ENCODE measurements at places on chromosomes 4 and X.

DNA sequence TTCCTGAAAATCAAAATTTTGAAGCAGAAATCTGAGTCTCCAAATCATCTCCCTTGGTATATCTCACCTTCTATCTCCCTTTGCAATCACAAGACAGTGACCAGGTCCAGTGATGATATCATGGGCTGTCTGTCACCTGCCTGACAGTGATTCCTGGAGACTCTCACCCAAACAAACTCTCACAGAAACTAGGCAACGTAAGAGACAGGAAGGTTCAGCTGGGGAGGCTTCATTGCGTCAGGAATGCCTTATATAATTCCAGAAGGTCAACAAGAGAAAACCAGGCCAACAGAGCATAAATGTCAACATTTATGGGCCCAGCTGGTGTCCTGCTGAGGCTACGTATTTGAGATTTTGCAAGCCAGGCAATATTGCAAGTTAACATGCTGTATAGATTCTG lies 412.7 kb downstream of the KCNIP4 start:
- no peak for DNase-seq

GRCh38 chr4:136112116-136112515 lies 1420.2 kb downstream of the PCDH18 start:
- DNase-seq, result no peak

GRCh38 chrX:10009741-10010140 lies 42.6 kb downstream of the CLDN34 start:
- DNase-seq, result no peak

DNA sequence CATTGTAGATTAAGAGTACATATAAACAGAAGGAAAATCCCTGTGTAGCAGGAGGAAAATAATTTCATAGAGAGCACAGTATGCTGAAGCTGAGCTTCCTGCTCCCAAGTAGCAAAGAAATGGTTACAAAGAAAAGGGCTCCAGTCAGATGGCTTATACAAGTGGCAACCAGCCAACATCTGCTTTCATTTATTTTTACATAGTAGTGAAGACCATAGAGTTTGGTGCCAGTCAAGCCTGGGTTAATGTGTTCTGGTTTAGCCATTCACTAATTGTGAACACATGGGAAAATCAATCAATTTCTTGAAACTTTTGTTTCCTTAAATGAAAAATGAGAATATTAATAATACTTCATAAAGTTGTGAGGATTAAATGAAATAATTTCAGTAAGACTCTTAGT lies 111.3 kb upstream of the ELOVL6 start:
- no peak for DNase-seq

GRCh38 chr4:171929907-171930306 lies 116.7 kb downstream of the GALNTL6 start:
- no peak for DNase-seq

DNA sequence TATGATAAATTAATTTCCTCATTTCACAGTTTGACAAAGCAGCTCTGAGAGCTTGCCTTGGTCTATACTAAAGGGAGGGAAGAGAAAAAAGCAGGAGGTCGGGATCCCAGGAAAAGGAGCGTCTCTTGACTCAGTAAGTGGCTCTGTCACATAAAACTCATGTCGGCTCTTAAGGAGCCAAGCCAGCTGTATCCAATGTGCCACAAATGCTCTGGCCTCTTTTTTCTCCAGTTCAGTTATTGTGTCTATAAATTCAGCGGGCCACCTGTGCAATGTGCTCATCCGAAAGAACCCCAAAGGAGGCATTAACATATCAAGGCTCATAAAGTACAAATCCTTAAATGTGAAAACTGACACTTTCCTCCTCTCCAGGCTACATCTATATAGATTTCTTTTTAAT lies 337.7 kb upstream of the FAM241A start:
- DNase-seq, result no peak

- DNase-seq, result no peak
Measured at GRCh38 chr4:66028668-66029067, 358.4 kb upstream of the EPHA5 start.

DNA sequence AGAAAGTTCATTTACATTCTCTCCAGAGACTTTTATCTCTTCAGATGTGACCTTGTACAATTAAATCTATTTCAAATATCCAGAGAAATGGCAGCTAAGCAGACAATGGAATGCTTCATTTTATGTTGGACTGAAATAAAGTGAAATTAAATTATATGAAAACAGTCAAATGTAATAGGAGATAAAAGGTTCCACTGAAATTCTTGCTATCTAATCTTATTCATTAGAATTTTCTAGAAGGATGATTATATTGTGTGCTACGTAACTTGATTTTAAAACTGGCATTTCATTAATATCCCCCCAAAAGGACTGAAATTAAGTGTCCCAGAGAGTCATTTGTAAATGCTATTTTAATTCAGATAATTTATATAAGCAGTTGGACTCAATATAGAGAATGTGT lies 646.9 kb upstream of the GALNT7 start:
- DNase-seq, result no peak

DNA sequence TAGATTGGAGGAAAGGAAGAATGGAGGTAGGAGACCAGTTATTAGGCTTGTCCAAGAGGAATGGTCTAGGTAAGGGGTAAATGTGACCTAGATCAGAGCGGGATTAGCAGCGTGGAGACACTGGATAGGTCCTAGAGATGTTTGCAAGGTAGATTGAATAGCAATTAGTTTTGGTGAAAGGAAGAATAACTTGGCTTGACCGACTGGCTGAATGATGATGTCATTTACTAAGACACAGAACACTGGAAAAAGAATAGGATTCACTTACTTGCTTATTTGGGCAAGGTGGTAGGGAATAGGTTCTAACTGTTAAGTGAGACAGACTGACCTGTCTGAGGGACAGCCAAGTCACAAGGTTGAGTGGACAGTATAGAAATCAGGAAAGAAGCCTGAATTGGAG lies 71.3 kb downstream of the VEGFC start:
- DNase-seq, result no peak

DNA sequence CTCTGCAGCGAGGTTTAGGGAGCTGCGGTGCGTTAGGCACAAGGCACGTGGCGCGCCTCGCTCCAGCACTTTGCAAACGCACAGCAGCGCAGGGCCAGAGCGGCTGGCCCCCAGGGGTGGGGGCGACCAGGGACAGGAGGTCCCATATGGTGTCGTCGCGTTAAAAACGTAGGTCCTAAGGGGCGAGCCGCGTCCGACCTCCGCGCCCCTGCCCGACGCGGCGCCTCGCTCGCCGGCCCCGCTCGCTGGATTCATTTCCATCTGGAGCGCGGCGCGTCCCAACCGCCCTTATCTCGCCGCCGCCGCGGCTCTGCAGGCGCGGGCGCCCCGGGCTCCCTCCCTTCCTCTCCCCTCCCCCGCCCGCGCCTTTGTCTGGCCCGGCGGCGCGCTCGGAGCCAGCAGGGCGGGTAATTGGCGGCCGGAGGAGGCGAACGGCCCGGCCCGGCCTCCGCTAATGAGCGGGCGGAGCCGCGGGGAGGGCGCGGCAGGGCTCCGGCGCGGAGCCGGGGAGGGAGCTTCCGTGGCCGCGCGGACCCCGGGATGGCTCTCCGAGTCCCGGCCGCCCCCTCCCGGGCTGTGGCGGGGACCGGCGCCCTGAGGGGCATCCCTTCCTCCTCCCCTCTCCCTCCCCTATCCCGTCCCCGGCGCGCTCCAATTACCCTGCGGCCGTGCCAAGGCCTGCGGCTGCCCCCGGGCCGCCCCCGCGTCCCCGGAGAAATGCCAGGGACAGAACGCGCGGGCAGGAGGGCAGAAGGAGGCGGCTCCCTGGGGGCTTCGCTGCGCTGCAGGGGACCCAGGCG lies 409.0 kb downstream of the BCOR start:
- peak; percentile 36 for DNase-seq

GRCh38 chr4:44668526-44668925 lies 9.7 kb upstream of the GUF1 start:
- DNase-seq, result no peak

- DNase-seq, result no peak
Measured at GRCh38 chr4:76381986-76382385, 39.0 kb downstream of the CCDC158 start.

DNA sequence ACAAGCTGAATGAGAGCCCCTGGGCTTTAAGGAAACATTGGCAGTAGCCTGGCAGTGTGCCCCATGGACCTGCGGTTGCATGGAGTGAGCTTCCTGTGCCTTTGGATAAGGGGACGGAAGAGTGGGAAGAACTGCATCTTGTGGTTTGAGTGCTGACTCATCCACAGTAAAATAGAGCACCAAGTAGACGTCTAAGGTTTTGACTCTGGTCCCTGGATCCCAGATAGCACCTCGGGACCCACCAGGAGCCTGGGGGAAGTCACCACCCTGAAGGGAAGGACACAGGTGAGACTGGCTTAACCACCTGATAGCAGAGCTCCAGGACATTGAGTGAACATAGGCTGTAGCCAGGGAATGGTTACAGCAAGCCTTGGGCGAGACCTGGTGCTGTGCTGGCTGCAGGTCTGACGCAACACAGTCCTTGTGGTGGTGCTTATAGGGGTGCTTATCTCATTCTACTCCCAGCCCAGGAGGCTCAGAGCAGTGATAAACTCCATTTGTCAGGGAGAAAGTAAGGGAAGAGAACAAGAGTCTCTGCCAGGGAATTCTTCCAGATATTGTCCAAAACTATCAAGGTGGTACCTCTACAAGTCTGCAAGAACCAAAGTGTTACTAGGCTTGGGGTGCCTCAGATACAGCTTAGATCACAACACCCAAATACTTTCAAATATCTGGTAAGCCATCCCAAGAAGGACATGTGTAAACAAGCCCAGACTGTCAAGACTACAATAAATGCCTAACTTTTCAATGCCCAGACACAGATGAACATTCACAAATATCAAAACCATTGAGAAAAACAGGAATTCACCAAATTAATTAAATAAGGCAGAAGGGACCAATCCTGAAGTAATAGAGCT lies 123.6 kb upstream of the TET2 start:
- no peak for DNase-seq

Measured in GM12892 (cell line).